ENCODE measurements at places on chromosomes 16 and 17.

- DNase-seq: no peak
These were observed 219.8 kb downstream of the KATNIP start for GRCh38 chr16:27769561-27770255.

DNA sequence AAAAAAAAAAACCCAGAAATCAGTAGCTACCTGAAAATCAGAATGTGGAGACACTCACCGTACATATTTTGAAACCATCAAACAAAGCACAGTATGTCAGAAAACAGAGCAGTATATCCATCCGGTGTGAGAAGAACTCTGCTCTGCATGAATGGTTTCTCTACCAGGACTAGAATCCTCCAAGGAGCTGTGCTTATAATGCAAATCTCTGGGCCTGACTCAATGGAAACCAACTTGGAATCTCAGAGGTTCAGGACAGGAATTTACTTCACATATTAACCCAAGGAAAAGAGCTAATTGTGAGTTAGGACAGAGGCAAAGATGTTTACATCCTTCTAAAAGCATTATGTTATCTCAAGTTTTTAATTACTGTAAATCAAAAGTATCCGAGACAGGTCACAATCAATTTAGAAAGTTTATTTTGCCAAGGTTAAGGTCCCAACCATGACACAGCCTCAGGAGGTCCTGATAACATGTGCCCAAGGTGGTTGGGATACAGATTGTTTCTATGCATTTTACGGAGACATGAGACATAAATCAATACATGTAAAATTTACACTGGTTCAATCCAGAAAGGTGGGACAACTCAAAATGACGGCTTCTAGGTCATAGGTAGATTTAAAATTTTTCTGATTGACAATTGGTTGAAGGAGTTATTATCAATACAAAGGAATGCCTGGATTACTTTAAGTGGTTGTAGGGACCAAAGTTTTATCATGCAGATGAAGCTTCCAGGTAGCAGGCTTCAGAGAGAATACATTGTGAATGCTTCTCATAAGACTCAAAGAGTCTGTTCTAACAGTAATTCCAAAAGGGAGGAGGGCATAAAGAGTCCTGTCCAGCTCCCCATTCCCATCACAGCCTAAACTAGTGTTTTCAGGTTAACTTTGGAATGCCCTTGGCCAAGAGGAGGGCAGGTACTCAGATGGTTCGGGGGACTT lies 164.1 kb downstream of the CDH8 start:
- no peak for DNase-seq

DNA sequence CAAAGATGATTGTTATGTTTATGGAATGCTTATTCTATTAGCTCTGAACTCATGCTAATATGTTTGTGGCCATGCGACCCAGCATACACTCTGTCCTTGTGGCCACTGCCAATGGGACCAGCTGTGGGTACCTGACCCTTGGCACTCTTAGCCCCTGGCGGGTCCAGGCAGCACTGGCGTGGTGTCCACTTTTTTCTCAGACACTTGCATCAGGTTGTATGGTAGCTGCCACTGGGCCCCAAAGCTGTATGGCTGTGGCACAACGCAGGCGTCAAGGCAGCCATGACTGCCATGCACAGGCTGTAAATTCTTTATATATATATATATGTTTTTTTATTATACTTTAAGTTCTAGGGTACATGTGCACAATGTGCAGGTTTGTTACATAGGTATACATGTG lies 12.2 kb upstream of the WNT9B start:
- no peak for DNase-seq

GRCh38 chr16:49780433-49780832 lies 75.5 kb downstream of the ZNF423 start:
- DNase-seq: no peak

DNA sequence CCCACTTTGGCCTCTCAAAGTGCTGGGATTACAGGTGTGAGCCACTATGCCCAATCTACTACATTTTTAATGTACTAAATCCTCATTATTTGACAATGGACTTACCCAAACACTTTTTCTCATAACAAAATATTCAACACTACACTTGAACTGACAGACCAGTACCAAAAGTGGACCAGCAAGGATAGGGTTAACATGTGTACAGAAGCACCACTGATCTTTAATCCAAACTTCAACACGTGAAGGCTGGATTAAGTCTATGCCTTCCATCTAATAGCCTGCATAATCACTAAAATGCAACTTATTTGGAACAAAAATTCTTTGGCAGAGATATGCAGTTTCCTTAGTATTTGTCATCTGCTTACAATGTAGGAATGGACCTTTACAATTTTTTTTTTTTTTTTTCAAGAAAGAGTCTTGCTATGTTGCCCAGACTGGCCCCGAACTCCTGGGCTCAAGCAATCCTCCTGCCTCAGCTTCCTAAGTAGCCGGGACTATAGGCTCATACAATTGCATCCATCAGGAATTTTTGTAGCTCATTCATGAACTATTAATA lies 60.0 kb upstream of the BCAR1 start:
- no peak for DNase-seq

- no peak for DNase-seq
These were observed 49.1 kb downstream of the RAB11FIP3 start for GRCh38 chr16:474420-475122.

GRCh38 chr16:68664297-68664696 lies 19.2 kb downstream of the CDH3 start:
- DNase-seq: no peak

GRCh38 chr16:81138831-81139557 lies 42.8 kb upstream of the GCSH start:
- no peak for DNase-seq

GRCh38 chr17:57289613-57290012 lies 33.3 kb downstream of the MSI2 start:
- no peak for DNase-seq
